NCI-H446 (cell line): ENCODE measurements at places on chromosomes 13 and 19.

GRCh38 chr13:112772539-112772909 is 82.7 kb downstream of the ATP11A start:
- DNase-seq = no peak

DNA sequence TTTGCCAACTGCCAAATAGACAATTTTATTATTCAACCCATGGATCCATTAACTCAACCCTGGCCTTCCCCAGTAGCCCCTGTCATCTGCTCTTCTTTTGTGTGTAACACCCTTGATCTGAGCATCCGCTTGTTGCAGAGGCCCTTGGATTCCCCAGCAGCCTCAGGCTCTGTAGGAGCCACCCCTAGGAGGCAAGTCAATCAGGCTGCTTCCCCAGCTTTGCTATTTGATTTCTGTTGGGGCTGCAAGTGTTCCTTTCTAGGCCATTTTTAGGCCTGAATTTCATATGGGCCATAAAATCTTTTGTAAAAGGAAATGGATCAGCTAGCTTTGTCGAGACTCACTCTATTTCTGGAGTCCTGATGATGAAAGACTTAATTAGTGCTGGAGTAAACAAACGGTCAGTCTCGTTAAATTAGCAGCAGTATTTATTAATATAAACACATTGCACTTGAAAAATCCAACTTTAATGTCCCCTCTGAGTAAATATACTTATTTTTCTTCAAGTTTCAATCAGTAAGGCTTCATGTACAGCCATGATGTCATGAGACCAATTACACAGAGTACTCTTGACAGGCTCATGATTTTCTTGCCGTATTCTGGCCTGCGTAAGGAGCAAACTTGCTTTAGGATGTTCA is 105.3 kb downstream of the RGCC start:
- DNase-seq = no peak

- DNase-seq = peak; percentile 17
Observed at GRCh38 chr13:41939398-41939797, 21.5 kb downstream of the VWA8 start.

DNA sequence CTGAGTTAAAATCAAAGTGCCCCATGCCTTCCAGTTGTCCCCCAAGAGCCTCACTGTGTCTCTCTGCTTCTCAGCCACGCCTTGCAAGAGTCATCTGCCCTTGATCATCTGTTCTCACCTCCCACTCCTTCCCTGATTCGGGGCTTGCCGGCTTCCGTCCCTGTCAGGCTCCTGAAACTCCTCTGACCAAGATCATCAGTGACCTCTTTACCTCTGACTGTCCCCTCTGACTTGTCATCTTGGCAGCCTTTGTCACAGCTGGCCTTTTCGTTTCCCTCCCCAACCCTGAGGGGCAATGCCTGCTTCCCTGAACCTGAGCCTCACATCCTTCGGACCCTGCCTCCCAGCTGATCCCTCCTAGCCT is 66.3 kb downstream of the MAP4K1 start:
- DNase-seq = no peak

- DNase-seq = no peak
Observed at GRCh38 chr13:102845289-102845629, 573 bp upstream of the ERCC5 start.

GRCh38 chr13:107764046-107764445 is 451.3 kb downstream of the LIG4 start:
- no peak for DNase-seq

GRCh38 chr19:47421844-47422395 is 2.6 kb upstream of the MEIS3 start:
- no peak for DNase-seq

DNA sequence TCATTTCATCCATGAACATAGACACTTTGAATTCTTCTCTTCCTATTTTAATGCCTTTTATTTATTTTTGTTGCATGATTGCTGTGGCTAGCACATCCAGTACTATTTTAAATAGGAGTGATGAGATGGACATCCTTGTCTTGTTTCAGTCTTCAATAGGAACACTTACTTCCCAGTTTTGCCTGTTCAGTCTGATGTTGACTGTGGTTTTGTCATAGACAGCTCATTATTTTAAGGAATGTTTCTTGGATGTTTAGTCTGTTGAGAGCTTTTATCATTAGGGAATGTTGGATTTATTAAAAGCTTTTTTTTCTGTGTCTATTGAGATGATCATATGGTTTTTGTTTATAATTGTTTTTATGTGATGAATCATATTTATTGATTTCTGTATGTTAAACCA is 586.6 kb downstream of the SLITRK1 start:
- no peak for DNase-seq

- no peak for DNase-seq
Observed at GRCh38 chr19:37725181-37725580, 5.6 kb upstream of the ZNF607 start.

- DNase-seq = no peak
Observed at GRCh38 chr19:9735986-9736385, 32.6 kb downstream of the ZNF846 start.

DNA sequence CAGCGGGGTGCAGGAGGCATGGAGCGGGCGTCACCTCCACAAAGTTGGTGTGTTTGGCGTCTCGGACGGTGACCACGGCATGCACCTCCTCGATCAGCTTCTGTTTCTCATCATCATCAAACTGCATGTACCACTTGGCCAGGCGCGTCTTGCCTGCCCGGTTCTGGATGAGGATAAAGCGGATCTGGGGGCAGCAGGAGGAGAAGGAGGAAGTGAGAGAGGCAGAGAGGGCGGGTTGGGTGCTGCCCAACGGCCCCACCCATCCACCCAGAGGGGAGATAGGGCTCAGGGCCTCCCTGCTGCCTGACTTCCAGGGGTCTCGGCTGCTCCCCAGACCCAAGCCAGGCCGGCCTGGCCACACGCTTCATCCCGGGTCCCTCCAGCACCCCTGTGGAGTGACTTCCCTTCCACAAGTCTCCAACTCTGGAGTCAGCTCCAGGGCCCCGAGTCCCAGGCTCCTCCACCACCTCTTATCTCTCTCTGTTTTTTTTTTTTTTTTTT is 4.6 kb downstream of the AP2S1 start:
- no peak for DNase-seq

GRCh38 chr13:25886438-25887214 is 165.2 kb downstream of the SHISA2 start:
- no peak for DNase-seq

- no peak for DNase-seq
Observed at GRCh38 chr19:15532779-15533521, 24.6 kb downstream of the CYP4F22 start.

GRCh38 chr19:34314437-34315313 is 50.3 kb upstream of the GPI start:
- no peak for DNase-seq
